ENCODE measurements at places on chromosomes 6 and 20.

GRCh38 chr20:16707674-16708073 lies 22.2 kb upstream of the SNRPB2 start:
- DNase-seq, result no peak

- no peak for DNase-seq
Measured at GRCh38 chr6:26029857-26030653, 57.2 kb upstream of the HFE start.

- DNase-seq, result no peak
Measured at GRCh38 chr20:43383026-43383795, 74.5 kb upstream of the SRSF6 start.

DNA sequence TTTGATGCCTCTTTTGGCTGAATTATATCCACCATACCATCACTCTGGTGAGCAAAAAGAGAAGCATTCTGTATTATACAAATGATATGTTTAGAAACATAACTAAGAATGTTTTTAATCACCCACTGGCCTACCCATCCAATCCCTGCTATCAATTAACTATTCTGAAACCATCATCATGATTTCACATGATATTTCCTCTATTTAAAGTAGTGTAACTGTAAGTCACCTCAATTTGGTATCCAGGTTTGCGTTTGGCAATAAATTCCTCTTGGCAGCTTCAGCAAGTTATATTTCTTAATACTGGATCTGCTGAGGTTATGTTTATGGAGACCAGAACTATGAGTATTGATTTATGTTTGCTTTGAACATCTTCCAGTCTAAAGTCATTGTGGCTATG lies 332.1 kb downstream of the UTRN start:
- no peak for DNase-seq

DNA sequence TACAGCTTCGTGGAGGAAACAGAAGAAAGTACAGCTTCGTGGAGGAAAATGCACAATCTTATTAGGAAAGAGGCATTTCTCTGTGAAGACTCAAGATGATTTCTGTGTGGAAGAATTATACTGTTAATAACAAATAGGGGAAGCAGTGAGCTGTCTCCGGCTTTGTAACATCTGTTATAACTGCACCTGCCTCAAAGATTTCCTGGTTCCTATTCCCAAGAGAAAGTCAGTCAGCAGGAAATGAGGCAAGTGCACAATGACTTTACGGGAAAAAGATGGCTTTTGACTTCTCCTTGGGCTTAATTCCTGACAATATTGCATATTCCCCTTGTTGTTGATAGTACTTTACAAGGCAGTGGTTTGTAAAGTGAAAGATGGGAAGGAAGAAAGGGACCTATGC lies 538.5 kb downstream of the BMP2 start:
- no peak for DNase-seq

GRCh38 chr6:90508753-90509152 lies 78.1 kb downstream of the MAP3K7 start:
- DNase-seq, result no peak

- DNase-seq, result no peak
Measured at GRCh38 chr6:15465212-15465611, 197.6 kb downstream of the DTNBP1 start.

- no peak for DNase-seq
Measured at GRCh38 chr6:1729133-1729749, 119.5 kb downstream of the FOXC1 start.

DNA sequence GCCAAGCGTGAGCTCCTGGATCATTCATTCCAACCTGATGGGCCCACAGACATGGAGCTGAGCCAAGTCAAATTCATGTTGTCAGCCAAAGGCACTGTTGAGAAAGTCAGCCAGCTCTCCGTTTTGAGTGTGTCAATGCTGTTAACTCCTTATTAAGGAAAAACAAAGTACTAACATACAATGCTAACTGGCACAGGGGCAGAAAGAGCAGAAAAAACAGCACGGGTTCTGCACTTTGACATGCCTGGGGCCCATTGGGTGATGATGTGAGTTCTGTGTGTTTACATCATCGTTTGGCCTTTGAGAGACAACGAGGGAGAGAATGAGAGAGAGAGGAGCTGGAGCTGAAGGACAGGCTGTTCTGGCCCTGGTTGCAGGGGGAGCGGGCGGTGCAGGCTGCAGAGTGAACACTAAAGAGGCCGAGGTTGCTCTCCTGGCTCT lies 85.9 kb downstream of the SMOC2 start:
- no peak for DNase-seq

GRCh38 chr6:130682066-130682465 lies 145.1 kb upstream of the SMLR1 start:
- no peak for DNase-seq

- no peak for DNase-seq
Measured at GRCh38 chr20:326645-327185, 1.4 kb downstream of the SOX12 start.

GRCh38 chr6:135146162-135146934 lies 34.8 kb upstream of the MYB start:
- DNase-seq, result no peak

DNA sequence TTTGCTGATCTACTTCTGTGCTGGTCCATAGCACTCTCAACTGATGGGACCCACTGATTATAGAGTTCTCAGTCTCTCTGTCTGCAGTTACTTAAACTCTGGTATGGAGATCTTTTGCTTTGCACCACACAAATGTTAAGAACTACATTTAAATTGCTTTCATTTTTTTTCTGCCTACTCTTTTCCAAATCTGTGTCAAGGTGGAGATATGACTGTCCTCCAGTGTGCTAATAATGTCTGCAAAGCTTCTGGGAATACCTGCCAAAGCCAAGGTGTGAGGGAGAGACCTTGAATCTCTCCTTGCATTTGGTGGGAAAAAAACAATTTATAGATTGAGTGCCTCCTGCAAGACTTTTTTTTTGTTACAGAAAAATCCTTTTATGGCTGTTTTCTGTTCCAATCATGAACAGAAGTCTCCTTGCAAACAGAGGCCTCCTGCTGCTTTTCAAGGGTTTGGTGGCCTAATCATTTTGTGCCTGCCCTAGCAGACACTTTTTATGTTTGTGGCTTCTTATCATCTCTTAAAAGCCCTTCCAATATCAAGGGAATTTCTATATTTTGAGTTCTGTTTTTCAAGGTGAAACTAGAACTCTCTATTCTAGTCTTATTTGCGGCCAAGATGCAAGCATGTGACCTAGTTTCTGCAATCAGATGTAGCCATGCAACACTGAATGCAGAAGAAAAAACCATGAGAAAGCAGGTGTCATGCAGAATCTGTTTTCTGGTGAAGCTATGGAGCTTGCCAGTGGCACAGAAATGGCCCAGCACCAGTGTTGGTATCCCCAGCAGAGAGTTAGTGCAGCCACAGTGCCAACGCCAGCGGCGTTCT lies 23.2 kb upstream of the AKIRIN2 start:
- no peak for DNase-seq
